ENCODE measurements at places on chromosomes 7 and 10. TPM values are rescaled to one million over a fixed set of nuclear protein-coding genes. Genes with fewer than 3 reads are reported as not detected.

HTR7 gene
- total RNA-seq: 0.16 TPM

NFE2L3 gene
- 24.1 TPM for total RNA-seq

UTF1 gene
- not detected for total RNA-seq

MSS51 gene
- 7.3 TPM for total RNA-seq

RARRES2 gene
- not detected for total RNA-seq

BLNK gene
- not detected for total RNA-seq

PKD1L1 gene
- 0.16 TPM for total RNA-seq

MEOX2 gene
- not detected for total RNA-seq

LDB3 gene
- total RNA-seq: not detected

CAMK1D gene
- total RNA-seq: 20.7 TPM

PYROXD2 gene
- 5.1 TPM for total RNA-seq

POP7 gene
- 68.9 TPM for total RNA-seq

LRIT1 gene
- total RNA-seq: not detected

PSD gene
- total RNA-seq: 8.0 TPM

MRPS17 gene
- total RNA-seq: 12.4 TPM

SOSTDC1 gene
- total RNA-seq: not detected

VAX1 gene
- total RNA-seq: not detected

SERPINE1 gene
- 4.5 TPM for total RNA-seq
